Activated naive CD8-positive, alpha-beta T cell treated with anti-CD3 and anti-CD28 coated beads for 36 hours (primary cell): ENCODE measurements at places on chromosomes 7 and 10. TPM values are rescaled to one million over a fixed set of nuclear protein-coding genes. Genes with fewer than 3 reads are reported as not detected.

DNA sequence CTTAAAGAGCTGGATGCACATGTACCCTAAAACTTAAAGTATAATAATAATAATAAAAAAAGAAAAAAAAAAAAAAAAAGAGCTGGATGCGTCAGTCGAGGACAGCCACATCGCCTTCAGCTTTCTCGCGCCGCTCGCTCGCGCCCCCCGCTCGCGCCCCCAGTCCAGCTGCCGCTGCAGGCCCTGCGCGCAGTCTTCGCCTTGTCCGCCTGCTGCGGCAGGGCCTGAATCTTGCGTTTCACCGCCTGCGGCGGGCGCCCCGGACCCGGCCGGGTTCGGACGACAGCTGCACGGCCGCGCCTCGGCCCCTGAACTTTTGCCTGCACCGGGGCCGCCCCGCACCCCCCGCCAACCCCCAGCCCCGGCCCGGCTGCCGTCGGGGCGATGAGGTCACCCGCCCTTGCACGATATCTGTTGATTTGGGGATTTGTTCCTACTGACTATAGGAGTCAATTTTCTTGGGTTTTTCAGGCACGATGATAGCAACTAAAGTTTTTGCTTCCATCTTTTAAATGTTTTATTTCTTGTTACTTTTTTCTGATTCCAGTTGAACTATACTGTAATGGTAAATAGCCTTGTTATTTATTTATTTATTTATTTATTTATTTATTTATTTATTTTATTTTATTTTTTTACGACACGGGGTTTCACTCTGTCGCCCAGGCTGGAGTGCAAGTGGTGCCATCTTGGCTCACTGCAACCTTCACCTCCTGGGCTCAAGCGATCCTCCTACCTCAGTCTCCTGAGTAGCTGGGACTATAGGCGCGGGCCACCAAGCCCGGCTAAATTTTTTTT, 33.5 kb upstream of the CPN1 start:
- DNase-seq = no peak

VAX1 gene
- not detected for total RNA-seq

DNA sequence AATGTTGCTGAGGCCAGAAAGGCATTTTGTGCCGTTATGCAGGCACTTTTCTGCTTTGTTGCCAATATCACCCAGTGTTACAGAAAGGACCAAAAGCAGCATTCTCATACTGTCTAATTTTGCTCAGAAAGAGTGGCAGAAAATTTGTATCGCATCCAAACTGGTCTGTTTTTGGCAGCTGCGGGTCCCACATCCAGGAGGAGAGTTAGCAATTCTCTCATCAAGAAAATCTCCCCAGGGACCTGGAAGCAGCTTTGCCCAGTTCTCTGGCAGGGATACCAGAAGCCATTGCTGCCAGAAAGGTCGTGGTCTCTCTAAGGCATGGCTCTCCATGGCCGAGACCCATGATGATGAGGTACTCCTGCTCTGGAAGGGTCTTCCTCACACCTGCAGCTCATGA, 489.2 kb upstream of the ZMIZ1 start:
- DNase-seq = no peak

RHOBTB1 gene
- total RNA-seq = not detected

DNA sequence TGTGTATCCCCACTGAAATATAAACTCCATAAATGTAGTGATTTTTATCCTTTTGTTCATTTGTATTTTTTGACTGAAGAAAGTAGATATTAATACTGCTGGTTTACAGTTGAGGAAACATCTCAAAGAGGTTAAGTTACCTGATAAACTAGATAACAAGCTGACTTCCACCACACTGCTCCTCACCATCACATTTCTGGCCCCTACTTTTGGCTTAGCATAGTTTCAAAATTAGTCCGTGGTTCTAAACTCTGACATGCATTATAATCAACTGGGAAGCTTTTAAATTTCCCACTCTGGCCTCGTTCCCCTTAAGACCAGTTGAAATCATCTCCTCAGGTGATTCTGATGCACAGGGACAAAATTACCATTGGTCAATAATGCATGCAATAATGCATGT, 43.5 kb downstream of the ANKIB1 start:
- no peak for DNase-seq

DNA sequence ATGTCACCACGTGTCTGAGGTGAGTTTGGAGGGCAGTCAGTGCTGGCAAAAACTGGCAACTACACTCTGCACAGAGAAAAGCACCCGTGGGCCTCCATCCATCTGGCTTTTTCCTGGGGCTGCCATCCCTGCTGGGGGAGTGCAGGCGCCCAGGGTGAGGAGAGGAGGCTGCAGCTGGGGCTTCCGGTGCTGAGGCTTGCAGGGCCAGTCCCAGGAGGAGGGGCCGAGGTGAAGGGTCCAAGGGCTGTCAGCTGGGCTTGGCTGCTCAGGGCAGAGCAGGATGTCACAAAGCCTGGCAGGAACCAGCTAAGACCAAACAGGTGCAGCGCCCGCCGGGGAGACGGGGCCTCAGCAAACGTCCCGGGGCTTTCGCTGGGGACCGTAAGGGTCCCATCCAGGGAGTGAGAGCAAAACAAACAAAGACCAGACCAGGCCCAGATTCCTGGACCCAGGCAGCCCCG, 77.2 kb downstream of the CFAP46 start:
- DNase-seq = no peak

DNA sequence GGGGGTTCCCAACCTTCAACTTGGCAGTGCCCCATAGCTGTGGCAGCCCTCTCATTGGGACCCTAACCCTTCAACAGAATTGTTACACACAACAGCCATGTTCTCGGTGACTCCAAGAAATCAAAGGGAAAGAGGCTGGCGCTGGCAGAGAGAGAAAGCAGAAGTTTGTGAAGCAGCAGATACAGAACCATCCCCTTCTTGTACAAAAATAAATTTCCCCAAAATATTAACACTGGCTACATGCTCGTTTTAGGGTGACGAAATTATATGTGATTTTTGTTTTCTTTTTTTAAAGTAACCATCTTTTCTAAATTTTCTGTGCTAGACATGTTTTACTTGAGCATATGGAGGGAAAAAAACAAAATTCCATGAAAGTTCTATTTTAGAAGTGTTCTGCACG, 45.2 kb upstream of the SAMD8 start:
- no peak for DNase-seq

DNA sequence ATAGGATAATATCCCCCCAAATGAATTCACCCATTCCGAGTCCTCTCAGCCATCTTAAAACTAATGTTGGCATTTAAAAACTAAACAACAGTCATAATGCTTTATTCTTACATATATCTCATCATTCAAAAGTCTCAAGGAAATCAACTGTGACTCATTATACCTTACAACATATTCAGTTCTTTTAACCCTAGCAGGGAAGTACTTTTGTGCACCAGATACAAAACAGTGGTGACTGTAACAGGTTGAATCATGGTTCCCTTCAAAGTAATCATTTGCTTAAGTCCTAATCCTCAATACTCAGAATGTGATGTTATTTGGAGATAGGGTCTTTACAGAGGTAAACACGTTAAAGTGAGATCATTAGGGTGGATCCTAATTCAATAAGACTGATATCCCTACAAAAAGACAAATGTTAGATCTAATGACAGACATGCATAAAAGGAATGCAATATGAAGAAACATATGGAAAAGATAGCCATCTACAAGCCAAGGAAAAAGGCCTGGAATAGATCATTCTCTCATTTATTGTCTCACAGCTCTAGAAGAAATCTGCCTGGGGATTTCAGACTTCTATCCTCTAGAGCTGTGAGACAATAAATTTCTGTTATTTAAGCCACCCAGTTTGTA, 42.3 kb downstream of the RELN start:
- DNase-seq = no peak

SFTPA2 gene
- total RNA-seq = not detected

GJD4 gene
- total RNA-seq = not detected

ANKRD22 gene
- not detected for total RNA-seq

NEUROD6 gene
- not detected for total RNA-seq

UCN3 gene
- not detected for total RNA-seq

DNA sequence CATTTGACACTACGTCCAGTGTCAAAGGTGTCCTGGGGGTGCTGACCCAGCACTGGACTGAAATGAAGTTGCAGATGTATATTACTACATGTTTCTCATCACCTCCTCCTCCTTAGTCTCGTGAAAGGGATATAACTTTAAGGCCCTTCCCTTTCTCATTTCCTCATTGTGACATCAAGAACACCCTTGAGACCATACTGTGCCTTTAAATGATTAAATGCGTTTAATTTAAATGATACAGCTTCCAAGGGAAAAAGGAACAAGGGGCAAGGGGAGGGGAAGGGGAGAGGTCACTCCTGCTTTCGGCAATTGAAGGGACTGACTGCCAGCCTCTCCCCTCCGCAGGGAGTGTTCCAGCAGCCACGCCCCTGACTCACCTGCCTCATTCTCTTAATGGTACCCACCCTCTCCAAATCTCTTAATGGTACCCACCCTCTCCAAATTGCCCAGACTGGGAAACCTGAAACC, 80.5 kb upstream of the KMT2E start:
- DNase-seq = no peak

DNA sequence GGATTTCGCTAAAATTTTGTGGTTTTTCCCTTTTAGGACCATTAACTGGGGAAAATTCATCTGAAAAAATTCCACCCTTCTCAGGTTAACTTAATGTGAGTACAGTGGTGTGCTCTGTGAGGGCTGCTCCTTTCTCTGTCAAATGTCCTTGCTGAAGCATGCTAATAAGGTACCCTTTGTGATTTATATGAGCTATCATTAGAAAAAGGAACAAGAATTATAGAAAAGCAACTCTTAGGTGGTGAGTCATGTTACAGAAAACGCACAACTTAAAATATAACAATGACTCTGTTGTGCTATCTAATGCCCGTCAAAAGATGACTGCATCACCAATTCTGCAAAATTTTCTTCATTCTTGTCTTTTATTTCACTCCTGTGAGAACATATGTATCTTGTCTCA, 162.0 kb upstream of the MAGI2 start:
- no peak for DNase-seq

OR2A42 gene
- not detected for total RNA-seq

- DNase-seq = no peak
Measured at GRCh38 chr10:101358706-101359300, 4.8 kb downstream of the BTRC start.

DNA sequence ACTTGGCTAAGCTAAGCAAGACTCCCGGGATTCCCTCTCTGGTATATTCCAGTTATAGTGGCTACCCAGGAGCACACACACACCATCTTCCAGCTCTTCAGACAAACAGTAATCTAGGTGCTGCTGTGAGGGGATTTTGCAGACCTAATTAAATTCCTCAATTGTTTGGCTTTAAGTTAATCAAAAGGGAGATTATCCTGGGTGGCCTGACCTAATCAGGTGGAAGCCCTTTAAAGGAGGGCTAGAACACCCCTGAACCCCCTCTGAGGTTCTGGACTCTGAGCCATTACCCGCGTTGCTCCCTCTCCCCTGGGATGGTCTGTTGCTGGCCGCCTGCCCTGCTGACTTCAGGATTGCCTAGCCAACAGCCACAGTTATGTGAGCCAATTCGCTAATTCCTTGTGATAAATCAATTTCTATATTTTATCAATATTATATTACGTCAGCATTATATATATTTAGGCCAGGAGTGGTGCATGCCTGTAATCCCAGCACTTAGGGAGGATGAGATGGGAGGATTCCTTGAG, 6.4 kb downstream of the SFXN2 start:
- no peak for DNase-seq

DNA sequence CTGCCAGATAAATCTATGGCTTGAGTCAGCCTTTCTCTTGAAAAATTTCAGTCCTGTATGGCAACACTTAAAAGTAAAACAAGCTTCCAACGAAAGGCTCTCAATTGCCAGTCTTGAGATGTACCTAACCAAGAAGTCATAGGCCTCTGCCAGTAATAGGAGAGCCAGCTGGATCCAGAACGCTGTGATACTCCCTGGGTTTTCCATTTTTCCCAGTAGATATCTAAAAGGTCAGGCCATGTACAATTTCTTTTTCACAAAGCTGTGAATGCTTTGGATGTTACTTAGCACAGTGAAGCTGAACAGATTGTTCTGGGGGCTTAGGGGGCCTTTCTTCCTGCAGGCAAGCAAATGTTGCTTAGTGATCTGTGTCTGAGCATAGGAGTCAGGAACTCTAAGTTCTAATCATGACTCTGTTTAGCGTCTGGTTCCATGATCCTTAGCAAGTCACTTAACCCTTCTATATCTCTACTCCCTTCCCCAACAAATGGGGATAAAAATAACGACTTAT, 86.5 kb downstream of the ARMH3 start:
- DNase-seq = no peak

PLAC9 gene
- total RNA-seq = not detected

EPO gene
- not detected for total RNA-seq

C10orf67 gene
- total RNA-seq = 0.60 TPM

GRCh38 chr7:23494009-23494408, 23.7 kb upstream of the IGF2BP3 start:
- DNase-seq = no peak

GRCh38 chr10:7102557-7103349, 308.1 kb downstream of the SFMBT2 start:
- DNase-seq = no peak

DNA sequence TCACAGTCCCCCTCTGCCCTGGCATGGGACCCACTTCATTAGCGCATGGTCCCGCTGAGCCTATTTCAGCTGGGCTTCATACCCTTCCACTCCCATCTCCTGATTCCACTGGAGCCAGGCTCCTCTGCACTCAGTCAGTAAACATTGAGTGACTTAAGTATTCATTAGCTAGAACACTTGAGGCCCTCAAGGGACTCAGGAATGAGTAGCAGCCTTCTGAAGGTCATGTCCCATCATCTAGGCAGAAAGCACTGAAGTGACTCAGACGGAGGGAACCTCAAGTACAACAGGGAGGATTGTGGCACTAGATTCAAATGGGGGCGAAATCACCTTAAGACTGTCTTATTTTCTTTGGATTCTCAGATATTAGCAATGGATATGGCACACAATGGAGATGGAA, 186.6 kb upstream of the INHBA start:
- no peak for DNase-seq

PNLIP gene
- not detected for total RNA-seq

DNA sequence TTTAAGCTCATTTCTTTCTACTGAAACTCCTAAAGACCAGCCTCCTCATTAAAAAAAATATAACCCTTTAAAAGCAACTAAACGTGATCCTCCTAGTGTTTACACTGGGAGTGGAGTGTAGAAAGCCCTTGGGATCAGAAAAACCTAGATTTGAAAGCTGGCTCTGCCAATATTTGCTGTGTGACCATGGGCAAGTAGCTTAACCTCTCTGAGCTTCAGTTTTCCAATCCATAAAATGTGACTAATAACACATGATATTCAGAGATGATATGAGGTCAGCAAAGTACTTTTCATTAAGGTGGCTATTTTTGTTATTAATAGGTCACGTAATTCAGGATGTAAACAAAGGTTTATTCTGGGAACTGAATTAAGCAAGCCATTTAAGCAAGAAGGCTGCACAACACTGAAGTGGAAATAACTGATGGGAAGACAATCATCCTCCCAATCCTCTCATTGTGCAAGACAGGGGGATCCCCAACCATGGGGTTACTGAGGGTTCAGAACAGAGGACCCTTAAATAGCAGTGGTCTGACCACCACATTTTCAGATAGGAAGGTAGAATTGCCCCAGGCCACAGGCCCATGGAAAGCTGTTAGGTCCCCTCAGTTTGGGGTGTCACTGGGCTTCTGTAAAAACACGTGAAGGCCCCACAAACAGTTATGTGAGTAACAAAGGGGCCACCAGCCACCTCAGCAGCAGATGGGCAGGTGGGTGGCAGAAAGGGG, 49.1 kb upstream of the EEPD1 start:
- no peak for DNase-seq
